ENCODE measurements at places on chromosomes 7 and 10.

DNA sequence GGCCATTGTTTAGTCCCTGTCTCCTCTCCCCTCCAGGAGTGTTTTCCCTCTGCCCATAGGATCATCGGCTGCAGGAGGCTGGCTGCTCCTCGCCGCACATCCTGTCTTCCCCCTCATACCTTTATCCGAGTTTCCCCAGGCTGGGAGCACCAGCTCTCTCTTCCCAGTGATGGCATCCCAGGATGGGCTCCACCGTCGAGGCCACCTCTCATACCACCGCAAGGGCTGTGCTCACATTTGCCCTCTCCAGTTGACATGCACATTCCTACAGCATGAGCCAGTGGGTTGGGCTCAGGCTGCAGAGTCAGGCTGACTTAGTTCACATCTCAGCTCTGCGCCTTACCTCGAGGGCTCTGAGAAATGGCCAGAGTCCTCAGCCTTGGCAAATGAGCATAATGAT lies 12.1 kb downstream of the HKDC1 start:
- peak; percentile 42 for DNase-seq

GRCh38 chr7:111953611-111954010 lies 252.6 kb downstream of the DOCK4 start:
- no peak for DNase-seq

DNA sequence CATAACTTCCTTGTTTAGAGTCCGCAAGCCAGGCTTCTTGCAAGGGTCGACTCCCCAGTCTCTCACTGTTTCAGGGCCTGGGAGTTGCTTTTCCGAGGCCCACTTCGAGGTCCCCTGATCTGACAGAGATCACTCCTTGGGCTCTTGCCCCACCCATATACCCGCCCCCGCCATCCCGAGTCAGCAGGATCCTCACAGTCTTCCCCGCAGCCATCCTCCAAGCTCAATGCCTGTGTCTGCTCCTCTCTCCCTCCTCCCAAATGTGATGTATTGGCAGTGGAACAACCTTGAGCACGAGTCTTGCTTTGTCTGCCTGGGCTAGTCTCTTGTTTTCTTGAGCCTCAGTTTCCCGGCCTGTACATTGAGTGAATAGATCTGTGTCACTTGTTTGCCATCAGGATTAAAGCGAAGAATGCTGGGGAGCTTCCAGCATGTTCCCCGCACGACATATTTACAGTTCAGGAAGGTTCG lies 2.4 kb upstream of the HMX2 start:
- no peak for DNase-seq

DNA sequence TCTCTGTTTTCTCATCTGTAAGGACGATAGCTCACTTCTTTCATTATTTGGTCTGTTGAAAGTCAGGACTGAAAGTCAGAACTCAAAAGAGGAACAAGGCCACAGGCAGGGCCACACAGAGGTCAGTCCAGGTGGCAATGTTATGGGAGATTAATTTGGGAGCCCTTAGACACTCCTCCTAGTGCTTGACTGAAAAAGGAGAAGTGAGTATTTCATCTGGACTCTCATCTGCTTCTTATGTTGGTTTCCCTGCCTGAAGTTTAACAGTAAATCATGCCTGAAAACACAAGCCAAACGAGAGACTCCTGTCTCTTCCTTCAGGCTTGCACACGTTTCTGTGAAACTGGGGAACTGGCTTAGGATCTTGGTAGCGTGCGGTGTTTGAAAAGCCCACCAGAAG lies 248.5 kb downstream of the BUB3 start:
- DNase-seq, result no peak

DNA sequence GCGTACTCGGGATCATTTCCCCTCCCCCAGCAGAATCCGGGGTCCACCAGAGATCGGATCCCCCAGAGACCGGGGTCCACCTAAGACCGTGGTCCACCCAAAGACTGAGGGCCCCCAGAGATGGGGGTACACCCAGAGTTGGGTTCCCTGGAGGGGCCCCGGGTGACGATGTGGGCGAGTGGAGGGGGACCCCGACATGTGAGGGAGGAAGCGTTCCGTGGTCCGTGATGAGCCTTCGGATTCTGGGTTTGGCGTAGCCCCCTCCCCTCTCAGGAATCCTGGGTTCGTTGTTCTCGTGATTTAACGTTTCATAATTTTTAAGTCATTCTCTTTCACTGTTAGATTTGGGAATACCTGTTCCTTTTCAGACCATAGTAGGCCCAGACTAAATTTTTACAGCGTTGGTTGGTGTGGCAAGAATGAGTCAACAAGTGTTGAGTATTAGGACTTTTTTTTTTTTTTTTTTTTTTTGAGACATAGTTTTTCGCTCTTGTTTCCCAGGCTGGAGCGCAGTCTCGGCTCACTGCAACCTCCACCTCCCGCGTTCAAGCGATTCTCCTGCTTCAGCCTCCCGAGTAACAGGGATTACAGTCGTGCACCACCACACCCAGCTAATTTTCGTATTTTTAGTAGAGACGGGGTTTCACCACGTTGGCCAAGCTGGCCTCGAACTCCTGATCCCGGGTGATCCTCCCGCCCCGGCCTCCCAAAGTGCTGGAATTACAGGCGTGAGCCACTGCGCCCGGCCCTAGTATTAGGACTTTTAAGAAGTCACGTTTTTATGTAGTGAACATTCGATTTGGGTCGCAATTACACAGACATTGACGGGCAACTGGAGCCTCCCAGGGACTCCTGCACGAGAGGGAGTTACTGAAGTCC lies 672 bp downstream of the GTPBP4 start:
- DNase-seq, result no peak

- no peak for DNase-seq
Observed at GRCh38 chr7:15407910-15408309, 153.9 kb downstream of the AGMO start.

- no peak for DNase-seq
Observed at GRCh38 chr10:107415446-107415845, 250.9 kb upstream of the SORCS1 start.

- no peak for DNase-seq
Observed at GRCh38 chr10:132410056-132410778, 13.2 kb downstream of the PWWP2B start.

DNA sequence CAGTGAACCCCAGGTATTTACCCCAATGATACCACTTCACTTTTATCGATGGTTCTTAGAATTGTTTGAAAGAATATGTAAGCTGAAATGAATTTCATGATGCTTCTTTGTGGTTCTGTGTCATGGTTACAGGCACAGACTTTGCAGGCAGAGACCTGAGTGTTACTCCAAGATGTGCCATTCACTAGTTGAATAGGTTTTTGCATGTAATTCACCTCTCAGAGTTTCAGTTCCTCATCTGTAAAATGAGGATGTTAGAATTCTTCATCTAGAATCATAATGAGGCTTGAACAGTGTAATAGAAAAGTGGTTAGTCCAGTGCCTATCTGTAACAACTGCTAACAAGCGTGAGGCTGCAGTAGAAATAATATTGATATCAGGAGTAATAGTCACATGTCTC lies 54.6 kb downstream of the VSTM2A start:
- DNase-seq, result no peak

DNA sequence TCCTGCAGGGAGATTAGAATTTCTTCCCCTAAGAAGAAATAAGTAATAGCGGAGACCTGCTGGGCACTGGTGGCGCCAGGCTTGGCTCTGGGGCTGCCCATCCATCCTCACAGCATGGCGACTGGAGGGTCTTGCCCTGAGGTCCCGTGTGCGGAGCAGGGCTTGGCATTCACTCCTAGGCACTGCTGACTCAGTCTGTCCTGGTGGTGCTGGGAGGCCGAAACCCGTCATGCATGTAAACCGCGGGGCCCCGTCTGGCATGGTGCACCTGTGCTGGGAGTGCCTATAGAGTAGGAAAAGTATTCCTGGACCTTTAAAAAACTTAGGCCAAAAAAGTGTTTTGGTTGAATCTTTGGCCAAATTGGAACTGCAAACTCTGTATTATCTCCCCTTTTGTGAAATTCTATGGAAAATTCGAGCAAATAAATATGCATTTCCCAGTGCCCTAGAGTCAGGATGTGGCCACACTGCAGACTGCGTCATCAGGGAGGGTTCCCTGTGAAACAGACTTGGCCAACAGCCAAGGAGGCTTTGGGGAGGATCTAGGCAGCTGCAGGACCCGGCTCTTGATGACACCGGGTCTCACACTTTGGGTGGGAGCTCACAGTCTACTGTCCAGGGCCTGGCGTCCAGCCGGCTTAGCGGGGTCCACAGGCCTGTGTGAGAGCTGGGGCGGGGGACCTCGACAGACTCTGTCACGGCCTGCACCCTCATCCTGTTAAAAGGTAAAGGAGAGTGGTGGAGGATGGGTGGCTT lies 122.3 kb downstream of the VIPR2 start:
- no peak for DNase-seq

DNA sequence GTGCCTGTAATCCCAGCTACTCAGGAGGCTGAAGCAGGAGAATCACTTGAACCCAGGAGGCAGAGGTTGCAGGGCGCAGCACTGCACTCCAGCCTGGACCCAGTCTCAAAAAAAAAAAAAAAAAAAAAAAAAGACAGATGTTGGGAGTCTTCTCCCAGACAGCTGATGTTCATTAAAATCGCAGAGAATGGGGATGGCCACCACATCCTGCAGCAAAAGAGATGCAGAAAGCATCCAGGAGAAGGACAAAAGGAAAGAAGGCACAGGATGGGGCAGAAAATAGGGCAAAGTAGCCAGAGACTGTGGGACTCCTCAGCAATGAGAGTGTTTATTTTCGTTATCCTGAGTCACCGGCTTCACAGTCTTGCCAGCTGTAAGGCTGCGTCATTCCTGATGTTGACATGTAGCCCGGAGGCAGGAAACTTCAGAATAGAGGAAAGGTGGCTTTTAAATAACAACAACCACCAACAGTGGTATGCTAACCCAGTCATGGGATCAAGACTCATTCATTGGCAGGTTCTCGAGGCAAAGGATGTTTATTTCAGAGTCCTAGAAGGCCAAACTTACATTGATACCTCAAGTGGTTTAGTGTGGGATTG lies 149.5 kb upstream of the SVIL start:
- peak; percentile 99 for DNase-seq

- no peak for DNase-seq
Observed at GRCh38 chr7:22876986-22877729, 54.5 kb upstream of the TOMM7 start.

- DNase-seq, result no peak
Observed at GRCh38 chr7:156061689-156062255, 249.5 kb upstream of the SHH start.

DNA sequence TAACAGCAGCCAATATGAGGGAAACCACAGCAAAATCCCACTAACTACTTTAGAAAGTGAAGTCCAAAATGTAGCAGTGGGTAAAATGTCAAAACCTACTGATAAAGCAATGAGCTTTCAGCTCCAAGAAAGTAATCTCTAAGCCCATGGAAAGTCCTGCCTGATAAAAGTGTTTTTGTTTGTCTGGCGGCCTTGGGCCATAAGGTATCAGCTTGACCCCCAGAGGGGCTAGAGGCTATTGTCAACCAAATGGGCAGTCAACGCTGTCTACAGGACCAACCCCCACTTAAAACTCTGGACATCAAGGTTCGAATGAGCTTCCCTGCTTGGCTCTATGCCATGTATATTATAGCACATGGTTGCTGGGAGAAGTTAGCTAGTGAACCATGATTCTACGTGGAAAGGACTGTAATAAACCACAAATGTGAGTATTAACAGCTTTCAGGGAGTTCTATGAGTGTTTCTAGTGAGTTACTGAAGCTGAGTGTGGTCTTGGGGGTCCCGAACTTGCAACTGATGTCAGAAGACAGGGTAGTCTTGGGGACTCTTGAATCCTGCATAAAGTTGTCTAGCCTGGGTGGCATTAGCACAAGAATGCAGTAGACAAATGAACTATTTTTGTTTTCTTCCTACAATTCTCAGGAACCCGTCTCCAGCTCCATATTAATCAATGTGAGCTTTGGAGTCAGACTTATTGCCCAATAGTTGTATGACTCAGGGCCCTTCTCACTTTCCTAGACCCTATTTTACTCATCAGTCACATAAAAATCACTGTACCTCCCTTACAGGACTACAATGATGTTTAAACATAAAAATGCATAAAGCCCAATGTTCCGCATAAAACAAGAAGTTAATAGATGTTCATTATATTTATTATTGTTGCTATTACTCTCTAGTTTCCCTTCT lies 164.9 kb downstream of the DGKI start:
- DNase-seq, result peak; percentile 62

DNA sequence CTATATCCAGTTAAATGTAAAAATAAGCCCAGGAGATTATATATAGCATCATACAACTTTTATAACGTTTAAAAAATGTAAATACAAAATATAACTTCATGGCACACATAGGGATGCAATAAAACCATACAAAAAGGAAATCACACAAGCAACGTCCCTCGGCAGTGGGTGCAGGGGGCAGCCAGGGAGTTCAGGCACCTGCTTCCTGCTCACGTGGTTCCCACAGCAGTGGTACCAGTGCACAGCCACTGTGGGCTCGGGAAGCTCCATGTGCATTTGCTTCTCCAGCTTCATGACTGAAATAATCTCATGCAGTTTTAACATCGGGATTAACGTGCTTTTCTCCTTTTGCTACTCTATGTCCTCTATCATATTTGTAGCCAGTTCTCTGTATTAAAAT lies 255.5 kb upstream of the CXCL12 start:
- no peak for DNase-seq

Measured in AG04450 (cell line).